GM04504 (cell line): ENCODE measurements at places on chromosomes 1 and 21.

GRCh38 chr1:93013145-93014065 is 52.1 kb upstream of the DIPK1A start:
- no peak for DNase-seq

- DNase-seq, result no peak
Observed at GRCh38 chr1:935751-936231, 12.1 kb downstream of the SAMD11 start.

DNA sequence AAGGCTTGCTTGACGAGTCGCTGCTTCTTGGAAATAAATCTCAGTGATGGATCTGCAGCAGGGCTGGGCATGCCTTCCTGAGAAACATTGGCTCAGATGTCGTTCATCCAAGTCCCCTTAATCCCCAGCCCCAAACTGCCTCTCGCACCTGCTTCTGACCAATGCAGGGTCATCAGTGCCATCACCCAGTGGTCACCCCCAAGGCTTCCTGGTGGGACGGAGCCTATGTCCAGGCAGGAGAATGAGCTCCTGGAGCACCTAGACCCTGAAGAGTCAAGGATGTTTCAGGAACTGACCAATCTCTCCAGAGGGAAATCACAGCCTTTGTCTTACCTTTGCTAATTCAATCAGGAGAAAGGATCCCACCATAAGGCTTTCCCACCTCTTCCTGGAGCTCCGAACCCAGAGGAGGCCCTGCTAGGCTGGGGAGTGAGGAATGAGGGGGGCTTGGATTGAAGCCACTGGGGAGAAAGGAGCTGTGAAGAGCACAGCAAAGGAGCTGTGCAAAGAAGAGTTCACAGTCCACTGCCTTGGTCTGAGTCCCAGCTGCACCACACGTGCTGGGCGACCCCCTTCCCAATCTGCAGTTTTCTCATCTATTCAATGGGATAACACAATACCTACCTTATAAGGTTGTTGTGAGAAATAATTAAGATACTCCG is 416.1 kb downstream of the NPHP4 start:
- no peak for DNase-seq

- DNase-seq, result no peak
Observed at GRCh38 chr1:214259353-214259977, 21.5 kb upstream of the SMYD2 start.

- DNase-seq, result no peak
Observed at GRCh38 chr1:205041001-205041715, 1.9 kb upstream of the CNTN2 start.

DNA sequence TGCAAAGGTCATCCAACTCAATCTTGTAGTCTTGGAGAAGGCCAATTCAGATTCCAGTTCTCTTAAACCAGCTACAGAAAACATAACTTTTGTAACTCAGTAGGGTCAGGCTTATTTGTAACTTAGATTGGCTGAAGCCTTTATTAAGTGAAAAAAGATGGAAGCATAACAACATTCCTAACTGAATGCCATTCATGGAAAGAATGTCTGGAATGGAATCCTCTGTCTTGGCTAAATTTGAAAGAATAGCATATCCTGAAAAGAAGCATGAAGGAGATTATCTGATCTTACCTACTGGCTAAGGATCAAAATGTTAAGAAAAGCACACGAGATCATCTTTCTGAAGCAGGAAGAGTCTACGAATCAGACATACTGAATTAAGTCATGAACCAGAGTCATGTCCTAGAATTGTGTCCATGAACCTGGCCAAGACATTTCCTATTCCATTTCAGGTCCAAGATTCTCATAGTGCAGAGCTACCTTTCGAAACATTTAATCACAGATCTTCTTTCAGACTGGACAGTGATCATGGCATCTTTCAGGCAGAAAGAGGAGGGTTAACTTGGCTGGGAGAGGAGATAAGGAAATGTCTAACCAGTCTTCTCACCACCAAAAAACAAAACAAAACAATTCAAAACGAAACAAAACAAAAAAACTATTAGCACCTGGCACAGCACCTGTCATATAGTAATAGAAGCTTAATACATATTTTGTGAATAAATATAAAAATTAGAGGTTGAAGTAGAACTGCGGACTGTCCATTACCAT is 75.6 kb downstream of the XCL2 start:
- no peak for DNase-seq

DNA sequence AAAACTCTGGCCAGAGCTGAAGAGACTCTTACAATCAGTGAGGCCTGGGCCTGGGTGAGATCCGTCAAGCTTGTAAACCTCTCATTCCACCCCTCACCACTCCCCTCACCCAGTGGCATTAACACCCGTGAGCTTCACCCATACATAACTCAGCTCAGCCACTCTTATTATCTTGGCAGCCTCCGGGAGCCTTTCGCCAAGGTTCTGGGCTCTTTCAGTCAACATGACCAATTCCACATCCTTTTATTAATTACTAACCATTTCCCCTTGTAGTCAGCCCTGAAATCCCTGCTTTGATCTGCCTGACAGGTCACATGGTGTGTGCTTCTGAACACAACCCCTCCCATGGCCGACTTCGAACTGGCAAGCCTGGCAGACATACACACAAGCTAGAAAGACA is 134.8 kb downstream of the SETD4 start:
- DNase-seq, result no peak

- DNase-seq, result no peak
Observed at GRCh38 chr1:160453443-160453842, 53.1 kb downstream of the VANGL2 start.

DNA sequence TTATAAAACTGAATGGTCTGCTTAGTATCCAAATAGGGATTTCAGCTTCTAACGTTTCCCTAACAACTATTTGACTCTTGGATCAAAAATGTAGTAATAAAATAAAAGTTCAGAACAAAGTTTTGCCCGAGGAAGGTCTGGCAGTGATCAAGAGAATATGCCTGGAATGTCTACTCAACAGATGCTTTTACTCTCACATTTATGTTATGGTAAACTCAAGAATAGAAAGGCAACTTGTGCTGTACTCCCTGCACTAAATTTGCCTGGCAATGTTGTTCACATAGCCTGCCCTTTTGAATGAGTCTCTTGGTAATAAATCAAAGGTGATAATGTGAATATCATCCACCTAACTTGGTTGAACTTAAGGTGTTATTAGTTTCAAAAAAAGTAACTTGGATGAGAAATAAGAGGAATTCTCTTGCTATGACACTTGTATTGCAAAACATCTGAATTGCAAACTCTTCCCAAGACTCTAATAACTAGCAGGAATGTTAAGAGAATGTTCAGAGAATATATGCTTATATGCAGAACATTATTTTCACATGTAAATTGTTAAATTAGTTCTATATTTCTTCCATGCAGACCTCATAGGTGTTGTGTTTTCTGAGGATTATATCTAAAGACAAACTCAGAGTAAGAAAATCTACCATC is 215.8 kb downstream of the COL24A1 start:
- DNase-seq, result peak; percentile 40

GRCh38 chr1:174405219-174405618 is 42.5 kb upstream of the GPR52 start:
- no peak for DNase-seq

DNA sequence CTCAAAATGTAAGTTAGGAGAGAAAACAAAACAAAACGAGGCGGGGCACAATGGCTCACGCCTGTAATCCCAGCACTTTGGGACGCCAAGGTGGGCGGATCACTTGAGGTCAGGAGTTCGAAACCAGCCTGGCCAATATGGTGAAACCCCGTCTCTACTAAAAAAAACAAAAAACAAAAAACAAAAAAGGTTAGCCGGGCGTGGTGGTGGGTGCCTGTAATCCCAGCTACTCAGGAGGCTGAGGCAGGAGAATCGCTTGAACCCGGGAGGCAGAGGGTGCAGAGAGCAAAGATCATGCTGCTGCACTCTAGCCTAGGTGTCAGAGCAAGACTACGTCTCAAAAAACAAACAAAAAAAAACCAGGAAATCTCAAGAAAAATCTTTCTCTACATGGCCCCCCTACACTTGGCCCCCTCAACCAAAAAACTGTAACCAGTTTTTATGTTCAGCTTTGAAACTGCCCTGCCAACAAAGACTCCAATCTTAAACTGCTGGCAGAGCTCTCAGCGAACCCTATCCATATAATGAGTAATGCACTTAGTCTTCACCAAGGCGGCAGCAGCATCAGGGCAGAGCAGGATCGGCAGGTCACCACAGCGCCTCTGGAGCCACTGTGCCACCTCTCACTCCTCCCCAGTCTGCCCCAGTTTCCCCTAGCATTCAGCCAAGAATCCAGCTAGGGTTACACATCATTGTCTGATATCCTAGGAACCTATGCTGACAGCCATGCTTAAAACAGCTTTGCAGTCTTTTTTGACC is 71.7 kb downstream of the JAK1 start:
- DNase-seq, result no peak

DNA sequence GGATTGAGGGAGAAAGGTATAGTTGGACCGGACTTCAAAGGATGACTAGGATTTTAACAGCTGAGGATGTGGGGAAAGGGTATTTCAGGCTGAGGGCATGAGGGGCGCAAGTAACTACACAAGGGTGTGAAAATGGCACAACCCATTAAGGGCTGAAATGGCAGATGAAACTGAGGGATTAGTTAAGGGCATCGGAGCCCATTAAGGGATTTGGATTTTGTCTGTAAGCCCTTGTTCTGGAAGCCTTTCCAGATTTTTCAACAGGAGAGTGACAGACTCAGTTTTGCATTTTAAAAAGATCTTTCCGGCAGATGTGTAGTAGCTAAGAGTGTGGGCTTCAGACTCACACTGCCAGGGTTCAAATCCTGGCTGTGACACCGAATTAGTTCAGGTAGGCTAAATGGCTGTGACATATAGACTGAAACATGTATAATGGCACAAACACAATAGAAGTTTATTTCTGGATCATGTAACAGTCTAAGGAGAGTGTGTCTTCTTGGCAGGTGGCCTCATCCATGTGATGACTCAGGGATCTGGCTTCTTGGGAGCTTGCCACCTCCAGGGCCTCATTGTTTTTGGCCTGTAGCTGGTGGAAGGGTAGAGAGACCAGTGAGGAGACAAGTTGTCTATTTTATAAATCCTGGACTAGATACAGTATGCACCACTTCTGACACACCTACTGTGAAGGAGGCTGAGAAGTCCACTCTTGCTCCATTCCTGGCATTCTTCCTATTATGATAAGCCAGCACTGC is 49.6 kb downstream of the UBE2T start:
- peak; percentile 72 for DNase-seq

DNA sequence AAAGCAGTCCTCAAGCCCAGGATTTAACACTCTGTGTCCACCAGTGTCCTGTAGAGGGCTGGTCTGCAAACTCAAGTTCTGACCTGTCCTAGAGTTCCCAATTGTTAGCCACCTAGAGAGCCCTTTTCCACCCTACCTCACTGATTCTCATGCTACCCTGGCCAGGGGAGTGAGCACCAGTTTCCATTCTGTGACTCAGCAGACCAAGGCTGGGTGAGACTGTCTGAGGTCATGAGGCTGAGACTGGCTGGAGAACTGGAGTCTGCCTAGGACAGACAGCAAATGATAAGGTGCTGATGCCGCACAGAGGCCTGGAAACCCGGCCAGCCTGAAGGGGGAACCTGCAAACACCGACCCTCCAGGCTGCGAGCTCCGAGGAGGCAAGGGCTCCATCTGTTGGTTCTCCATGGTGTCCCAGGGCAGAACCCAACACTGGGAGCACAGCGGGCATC is 13.7 kb downstream of the GLIS1 start:
- no peak for DNase-seq

DNA sequence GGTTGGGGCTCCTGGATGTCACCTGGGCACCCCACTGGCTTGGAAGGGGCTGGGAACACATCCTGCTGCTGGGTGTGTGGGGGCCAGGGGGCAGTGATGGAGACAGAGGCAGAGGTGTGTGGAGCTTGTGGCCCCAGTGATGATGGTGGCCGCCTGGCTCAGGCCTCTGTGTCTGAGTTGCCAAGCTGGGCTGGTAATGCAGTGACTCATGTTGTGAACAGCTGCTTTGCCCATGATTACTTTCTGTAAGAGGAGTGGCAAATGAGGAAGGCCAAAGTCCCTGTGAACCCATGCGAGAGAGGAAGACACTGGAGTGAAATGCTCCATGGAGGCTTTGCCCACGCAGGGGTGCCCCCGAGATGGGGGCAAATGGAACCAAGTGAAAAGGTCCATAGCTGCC is 86.8 kb downstream of the KCNJ6 start:
- DNase-seq, result no peak

DNA sequence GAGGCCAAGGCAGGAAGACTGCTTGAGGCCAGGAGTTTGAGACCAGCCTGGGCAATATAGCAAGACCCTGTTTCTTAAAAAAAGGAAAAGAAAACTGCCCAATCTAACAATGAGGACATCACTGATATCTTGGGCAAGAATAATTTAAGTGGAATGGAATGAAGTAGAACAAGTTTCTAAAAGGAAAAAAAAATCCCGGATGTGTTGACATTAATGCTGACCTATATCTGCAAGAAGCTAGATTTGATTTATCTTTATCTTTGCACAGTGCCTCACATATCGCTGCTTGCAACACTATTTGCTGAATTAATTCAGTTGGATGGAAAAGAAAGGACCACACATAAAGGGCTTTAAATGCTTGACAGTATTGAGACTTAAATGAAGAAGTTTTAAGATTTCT is 27.8 kb downstream of the DIPK1A start:
- DNase-seq, result no peak

GRCh38 chr1:166703726-166704462 is 135.4 kb upstream of the POGK start:
- DNase-seq, result no peak

DNA sequence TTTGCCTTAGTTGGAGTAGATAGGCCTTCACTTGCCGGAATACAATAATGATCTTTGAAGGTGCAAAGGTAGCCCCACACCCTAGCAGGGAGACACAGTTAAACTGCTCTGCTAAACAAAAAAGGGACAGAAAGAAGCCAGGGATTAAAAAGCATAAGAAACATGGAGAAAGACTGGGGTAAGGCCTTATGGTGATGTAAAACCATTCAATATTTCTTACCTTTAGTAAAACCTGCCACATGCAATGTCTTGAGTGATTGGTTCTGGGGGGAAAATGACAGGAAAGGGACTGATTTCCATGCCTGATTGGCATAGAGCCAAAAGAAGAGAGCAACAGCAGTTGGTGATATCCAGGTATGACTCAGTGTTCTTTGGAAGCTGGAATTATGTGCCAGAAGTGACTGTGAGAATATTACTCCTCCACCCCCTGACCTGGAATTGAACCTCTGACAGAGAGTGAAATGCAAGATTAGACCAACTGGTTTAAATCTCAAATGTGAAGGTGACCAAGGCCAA is 8.1 kb downstream of the DNASE2B start:
- DNase-seq, result no peak

DNA sequence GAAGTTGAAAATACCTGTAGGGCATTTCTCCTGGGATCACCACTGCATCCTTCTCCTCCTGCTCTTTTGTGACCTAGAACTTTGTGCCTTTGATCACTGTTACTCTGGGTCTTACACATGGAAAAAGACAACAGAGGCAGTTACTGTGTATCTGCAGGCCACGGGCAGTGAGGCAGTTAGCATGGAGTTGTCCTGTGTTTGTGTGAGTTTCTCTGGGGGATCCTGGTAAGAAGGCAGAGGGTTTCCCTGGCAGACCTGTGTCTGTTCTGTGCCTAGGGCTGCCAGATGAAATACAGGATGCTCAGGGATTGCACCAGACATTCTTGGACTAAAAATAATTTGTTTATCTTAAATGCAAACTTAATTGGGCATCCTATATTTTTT is 44.4 kb upstream of the SCCPDH start:
- DNase-seq, result no peak
